Stimulated activated CD4-positive, alpha-beta T cell treated with anti-CD3 and anti-CD28 coated beads, Interleukin-4, amount 100 ng/mL, for 48 hours (primary cell): ENCODE measurements at places on chromosomes 13 and 19.

- DNase-seq, result no peak
Measured at GRCh38 chr13:109650861-109651260, 135.5 kb downstream of the IRS2 start.

GRCh38 chr13:65787082-65787481 lies 1443.1 kb downstream of the PCDH9 start:
- no peak for DNase-seq

- no peak for DNase-seq
Measured at GRCh38 chr13:74090869-74091605, 43.2 kb downstream of the KLF12 start.

DNA sequence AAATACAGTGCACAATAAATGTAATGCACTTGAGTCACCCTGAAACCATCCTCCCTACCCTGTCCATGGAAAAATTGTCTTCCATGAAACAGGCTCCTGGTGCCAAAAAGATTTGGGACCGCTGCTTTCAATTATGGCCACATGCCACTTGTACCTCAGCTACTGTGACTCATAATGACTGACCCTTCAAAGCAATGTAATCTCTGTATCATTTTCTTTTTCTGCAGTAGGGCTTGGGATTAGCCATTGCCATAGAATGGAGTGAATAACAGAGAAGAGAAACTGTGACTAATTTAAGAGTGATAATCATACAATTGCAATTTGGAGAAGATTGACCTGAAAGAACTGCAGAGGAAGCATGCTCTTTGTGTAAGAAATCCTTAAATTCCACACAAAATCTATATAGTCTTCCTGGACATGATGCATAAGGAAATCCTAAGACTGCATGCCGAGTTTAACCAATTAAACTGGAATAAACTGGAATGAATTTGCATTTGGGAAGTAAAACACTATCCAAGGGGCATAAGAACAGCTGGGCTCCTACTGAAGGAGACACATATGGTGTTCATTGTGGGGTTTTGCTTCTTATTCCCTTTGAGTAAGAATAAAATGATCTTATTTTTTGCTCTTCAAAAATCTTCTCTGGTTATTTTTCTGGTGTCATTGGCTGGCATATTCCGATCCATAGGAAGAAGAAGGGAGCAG lies 59.5 kb upstream of the SLC7A1 start:
- no peak for DNase-seq

DNA sequence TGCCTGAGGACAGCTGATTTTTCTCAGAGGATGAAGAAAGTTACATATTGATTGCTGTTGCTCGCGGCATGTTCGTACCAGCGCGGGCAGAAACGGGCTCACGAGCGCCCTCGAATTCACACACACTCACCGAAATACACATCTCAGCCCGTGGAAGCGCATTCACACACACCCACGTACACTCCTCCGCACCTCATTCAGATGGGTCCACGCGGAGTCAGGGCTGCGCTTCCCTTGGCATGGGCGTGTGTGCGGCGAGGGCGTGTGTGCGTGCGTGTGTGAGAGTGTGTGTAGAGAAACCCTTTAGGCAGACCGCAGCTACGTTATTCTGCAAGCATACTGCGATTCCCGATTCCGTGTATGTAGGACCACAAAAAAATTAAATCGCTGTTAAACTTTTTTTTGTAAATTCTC lies 2.1 kb upstream of the PCDH17 start:
- no peak for DNase-seq

DNA sequence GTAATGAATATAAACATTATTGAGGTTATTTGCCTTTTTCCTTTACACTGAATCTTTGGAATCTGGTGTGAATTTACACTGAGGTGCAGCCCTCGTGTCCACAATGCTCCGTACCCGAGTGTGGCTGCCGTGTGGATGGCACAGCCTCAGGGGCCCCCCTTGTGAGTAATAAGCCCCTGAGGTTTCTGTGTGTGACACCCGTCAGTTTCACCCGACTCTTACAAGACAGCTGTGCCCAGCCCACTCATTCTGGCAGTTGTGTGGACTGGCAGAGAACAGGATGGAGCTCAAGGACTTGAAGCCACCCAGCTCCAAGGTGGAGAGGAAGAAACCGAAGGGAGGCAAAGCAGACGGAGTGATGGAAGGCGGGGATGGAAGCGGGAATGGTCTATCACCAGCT lies 7.8 kb downstream of the PROZ start:
- DNase-seq, result no peak

GRCh38 chr13:23059173-23059572 lies 121.6 kb upstream of the SGCG start:
- no peak for DNase-seq

GRCh38 chr13:44218501-44219240 lies 155.0 kb upstream of the SERP2 start:
- DNase-seq, result no peak

DNA sequence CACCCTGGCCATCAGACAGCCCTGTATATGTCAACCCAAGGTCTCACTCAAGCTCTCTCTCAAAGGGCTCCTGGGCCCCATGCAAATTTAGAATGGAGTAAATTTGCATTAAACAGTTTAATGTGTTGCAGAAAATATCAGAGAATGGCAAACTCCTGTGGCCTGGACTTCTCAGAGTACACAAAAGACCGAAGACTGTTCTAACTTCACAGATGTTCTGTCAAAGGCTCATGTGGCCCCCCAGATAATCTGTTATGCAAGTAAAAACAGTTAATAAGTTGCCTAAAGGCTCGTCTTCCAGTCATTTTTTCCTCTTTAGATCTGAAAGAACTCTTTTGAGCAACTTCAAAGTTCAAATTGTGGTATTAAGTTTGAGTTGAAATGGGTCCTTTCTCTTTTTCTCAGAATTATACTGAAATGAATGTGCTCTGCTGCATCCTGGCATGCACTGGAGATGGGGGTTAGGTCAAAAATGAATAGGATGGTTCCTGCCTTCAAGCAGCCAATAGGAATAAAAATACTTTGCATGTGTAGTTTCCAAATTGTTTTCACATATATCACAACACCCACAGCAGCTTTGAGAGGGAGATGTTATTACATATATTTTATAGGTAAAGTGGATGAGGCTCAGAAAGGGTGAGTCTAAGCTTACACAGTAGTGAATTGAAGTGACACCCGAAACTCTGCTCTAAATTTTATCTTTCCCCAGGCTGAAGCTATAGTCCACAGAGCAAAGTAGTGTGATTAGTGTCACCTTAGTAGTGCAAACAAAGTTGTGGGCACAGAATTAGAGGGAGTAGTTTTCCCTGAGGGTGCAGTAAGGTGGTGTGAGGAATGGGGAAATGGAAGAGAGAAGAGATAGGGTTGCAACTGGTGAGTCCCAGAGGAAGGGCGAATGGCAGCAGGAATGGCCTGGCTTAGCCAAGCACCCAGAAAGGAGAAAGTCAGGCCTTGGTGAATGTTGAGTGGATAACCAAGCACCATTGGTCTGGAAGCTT lies 205.0 kb upstream of the RFC3 start:
- DNase-seq, result no peak

DNA sequence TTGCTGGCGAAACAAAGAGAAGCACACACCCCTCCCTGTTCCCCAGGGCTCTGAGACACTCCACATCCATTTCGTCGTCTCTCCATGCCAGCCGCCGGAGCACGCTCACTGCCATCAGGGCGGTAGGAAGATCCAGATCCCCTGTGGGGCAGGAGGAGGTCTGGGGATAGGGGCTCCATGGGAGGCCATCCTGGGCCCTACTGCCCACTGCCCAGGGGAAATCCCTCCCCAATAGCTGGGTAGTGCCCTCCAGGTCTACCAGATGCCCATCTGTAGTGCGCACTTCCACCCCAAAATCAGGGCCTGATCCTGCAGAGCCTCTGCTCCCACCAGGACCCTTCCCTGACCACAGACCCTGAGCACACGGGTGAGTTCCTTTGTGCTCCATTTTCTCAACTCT lies 80.3 kb downstream of the EFNB2 start:
- DNase-seq, result no peak

- DNase-seq, result no peak
Measured at GRCh38 chr13:29909975-29910674, 59.7 kb upstream of the UBL3 start.

- DNase-seq, result no peak
Measured at GRCh38 chr13:42762251-42762650, 19.1 kb upstream of the FAM216B start.

GRCh38 chr13:88704600-88705275 lies 1033.6 kb downstream of the SLITRK5 start:
- DNase-seq, result no peak

- peak; percentile 93 for DNase-seq
Measured at GRCh38 chr19:5827891-5828660, 11.4 kb downstream of the FUT6 start.

GRCh38 chr13:20518660-20519100 lies 7.0 kb downstream of the CRYL1 start:
- no peak for DNase-seq

DNA sequence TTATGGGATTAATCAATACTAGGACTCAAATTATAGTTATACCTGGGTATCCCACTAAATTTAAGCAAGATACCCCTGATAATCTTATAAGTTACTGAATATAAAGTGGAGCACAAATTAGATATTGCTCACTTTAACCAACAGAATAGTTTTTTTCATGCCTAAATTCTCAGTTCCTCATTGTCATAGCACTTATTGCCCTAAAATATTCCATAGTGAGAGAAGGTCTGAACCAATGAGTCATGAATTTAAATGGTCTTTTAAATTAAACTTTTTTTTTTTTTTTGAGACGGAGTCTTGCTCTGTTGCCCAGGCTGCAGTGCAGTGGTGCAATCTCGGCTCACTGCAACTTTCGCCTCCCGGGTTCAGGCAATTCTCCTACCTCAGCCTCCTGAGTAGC lies 42.4 kb downstream of the ZNF136 start:
- no peak for DNase-seq

DNA sequence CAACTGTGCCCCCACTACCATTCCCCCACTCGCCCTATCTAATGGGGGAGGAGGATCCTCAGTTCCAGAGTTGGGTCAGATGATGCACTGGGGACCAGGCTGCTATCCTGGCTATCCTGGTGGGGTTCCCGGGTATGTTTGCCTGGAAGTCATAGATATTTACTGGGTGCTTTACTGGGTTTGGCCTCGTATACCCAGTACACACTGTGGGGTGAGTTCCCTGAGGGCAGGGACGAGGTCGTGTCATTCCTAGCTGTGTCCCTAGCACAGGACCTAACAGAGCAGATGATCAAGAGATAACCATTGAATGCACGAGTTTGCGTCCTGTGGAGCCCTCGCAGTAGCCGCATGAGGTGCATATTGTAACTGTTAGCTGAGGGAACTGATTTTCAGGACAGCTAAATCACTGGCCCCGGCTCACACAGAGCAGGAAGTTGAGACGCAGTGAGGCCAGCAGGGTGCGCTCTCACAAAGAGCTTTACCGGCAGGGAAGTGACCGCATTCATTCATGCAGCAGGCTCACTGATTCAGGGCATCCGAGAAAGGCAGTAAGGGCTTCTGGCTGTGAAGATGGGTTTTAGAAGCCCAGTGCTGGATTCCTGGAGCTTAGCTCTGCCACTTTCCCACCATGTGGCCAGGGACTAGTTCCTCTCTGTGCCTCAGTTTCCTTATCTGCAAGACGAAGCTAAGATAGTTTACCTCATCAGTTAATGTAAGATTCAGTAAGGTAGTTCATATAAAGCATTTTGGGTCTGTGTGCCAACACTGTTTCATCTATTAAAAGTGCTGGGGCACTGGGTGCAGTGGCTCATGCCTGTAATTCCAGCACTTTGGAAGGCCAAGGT lies 6.0 kb downstream of the RUVBL2 start:
- peak; percentile 57 for DNase-seq
